ENCODE measurements at places on chromosomes 3 and 15.

DNA sequence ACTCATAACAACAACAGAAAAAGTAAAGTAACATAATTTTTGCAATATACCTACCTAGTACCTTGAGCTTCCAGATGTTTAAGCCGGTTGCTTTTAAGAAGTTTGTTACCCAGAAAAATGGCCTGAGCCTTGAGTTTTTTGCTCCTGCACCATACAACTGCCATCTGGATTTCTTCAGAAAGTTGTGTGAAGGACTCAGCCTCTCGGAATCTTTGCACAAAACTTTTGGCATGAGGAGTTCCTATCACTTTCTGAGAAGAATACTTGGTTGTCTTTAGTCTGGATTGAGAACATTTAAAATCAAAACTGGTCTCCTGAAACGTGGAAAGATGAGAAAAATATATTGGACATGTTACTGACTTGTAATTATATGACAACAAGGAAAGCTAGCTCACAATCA lies 17.3 kb downstream of the GTPBP8 start:
- DNase-seq = no peak

DNA sequence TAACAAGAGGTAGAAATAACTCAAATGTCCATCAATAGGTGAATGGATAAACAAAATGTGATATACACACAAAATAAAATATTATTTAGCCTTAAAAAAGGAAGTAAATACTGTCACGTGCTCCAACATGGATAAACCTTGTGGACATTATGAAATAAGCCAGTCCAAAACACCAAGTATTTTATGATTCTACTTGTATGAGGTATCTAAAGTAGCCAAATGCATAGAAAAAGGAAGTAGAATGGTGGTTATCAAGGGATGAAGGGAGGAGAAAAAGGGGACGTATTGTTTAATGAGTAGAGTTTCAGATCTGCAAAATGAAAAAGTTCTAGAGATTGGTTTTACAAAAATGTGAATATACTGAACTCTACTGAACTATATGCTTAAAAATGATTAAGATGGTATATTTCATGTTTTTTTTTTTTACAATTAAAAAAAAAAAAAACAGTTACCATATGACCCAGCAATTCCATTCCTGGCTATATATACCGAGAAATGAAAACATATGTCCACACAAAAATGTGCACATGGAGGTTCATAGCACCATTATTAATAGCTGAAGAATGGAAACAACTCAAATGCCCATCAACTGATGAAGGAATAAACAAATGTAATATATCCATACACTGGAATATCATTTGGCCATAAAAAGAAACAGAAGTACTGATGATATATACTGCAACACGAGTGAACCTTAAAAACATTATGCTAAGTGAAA lies 29.1 kb upstream of the MAP6D1 start:
- no peak for DNase-seq

DNA sequence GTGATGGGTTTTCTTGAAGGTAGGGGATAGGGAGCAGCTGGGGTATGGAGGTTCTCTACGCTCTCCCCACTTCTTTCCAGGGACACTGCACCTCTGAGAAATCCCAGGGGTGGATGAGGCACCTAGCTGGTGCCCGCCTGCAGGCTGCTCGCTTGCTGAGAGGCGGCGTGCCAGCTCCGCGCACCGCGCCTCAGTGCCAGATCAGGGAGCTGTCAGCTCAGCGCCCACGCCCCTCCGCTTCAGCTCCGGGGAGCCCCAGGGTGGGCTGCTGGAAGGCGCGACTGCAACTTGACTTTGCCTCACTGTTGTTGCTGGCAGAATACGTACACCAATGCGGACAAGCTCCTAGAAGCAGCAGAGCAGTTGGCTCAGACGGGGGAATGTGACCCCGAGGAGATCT lies 345.7 kb upstream of the UMPS start:
- no peak for DNase-seq

DNA sequence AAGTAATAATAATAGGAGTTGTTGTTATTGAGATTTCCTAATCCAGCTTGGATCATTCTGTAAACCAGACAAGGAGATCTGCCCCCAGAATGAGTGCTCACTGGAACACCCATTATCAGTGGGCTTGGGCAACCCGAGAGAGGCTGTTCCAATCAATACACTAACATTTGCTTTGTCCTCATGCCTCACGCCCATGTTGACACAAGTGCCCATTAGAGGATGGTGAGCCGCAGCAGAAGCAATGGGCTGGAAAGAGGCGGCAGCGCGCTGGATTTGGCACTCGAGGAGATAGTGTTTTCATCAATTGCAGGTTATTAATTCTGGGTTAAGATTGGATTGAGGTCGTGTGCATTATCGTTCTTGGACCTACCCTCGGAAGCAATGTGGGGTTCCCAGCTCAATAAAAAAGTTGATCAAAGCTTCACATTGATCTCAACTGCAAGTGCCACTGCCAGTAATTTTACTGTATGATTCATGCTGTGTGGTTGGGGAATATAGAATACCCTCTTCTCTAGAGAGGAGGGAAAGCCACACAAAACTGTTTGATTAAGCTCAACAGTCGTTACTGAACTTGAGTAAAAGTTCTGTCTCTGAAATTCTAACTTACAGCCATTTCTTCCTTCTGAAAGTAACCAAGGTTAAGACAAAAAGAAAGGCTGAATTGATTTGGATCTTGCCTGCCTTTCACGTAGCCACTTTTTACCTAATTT lies 15.7 kb downstream of the LYZL4 start:
- no peak for DNase-seq

- peak; percentile 45 for DNase-seq
Observed at GRCh38 chr15:47669221-47669620, 48.1 kb upstream of the SEMA6D start.

DNA sequence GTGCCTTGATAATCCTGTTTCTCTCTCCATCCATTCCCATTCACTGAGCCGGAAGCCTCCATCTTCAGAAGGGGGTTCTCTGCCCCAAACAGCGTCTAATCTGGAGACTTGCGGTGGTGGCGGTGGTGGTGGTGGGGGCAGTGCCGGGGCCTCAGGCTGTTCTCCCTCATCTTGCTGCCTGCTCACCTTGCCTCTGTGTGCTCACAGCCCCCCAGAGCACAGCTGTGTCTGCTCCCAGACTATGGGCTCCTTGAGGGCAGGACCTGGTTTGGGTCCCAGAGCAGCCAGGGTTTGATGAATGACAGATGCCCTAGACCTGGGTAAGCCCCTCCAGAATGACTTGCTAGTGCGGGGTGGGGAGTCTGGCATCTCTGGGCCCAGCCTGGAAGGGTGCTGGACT lies 430 bp upstream of the PSTPIP1 start:
- no peak for DNase-seq

DNA sequence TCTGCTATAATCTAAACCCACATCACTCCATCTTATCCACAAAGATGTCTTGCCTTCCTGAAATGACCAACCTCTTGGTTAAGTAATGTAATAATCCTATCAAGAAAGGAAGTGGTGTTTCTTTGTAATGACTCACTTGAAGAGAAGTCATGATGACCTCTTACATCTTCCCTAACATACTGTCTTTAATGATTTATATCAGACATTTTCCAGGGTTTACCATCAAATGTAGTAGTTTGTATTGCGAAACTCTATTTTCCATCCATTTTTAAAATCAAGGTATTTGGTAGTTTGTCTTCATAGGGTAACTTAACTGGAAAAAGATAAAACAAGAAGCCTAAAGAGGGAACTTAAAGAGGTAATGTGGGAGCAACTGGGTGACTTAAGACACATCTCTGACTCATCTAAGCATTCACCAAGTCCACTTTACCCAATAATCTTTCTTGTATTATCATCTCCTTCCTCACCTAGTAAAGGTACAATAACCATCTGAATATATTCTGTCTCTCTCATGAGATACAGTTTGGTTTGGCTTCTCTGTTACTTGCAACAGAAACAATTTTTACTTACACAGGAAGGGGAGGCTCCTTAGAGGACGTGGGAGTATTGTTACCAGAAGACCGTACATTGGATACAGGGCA lies 5.7 kb upstream of the MAPK6 start:
- no peak for DNase-seq

All from D341Med (cell line).